ENCODE measurements at places on chromosomes 12 and 14.

- DNase-seq, result no peak
These were observed at the start of gene LTBP2 for GRCh38 chr14:74611650-74612349. Gene LTBP2, minus strand, starts transcription at chr14:74612237. Its CDS starts 293 bp downstream, at chr14:74611944.

- DNase-seq, result no peak
These were observed 453.9 kb downstream of the SNAPC1 start for GRCh38 chr14:62216121-62216520.

- no peak for DNase-seq
These were observed 454.9 kb downstream of the LRIG3 start for GRCh38 chr12:58465418-58465817.

- DNase-seq, result no peak
These were observed 16.9 kb upstream of the KRR1 start for GRCh38 chr12:75528272-75528671.

- DNase-seq, result no peak
These were observed 10.0 kb downstream of the AHNAK2 start for GRCh38 chr14:104968153-104968527.

- DNase-seq, result no peak
These were observed 199.0 kb upstream of the ATP2B1 start for GRCh38 chr12:89907659-89908058.

DNA sequence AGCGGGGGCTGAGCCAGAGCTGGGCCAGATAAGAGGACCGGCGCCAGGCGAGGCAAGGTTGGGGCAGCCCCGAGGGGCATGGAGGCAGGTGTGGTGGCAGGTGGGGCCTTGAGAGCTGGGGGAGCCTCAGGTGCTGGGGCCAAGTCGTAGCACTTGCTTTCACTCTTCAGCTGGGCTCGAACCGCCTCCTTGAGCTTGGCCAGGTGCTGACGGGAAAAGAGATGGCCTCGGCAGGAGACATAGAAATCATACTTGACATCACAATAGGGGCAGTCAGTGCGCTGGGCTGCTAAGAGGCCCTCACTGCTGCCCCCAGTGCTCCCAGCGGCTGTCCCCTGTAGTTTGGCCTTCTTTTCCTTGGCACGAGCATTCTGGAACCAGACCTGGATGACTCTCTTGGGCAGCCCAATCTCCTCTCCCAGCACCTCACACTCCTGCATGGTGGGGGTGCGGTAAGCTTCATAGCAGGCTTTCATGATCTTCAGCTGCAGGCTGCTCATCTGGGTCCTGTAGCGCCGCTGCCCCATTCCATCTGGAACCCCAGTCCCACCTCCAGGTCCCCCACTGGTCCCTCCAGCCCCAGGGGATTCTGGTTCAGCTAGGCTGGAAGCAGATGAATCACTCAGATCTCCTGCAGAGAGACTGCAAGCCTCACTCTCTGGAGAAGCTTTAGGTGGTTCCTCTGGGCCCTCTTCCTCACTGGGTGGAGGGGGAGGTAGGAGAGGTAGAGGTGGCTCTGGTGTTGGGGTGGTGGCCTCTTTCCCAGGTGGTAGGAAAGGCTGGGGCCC lies 28.1 kb downstream of the ZFHX2 start:
- DNase-seq, result no peak

DNA sequence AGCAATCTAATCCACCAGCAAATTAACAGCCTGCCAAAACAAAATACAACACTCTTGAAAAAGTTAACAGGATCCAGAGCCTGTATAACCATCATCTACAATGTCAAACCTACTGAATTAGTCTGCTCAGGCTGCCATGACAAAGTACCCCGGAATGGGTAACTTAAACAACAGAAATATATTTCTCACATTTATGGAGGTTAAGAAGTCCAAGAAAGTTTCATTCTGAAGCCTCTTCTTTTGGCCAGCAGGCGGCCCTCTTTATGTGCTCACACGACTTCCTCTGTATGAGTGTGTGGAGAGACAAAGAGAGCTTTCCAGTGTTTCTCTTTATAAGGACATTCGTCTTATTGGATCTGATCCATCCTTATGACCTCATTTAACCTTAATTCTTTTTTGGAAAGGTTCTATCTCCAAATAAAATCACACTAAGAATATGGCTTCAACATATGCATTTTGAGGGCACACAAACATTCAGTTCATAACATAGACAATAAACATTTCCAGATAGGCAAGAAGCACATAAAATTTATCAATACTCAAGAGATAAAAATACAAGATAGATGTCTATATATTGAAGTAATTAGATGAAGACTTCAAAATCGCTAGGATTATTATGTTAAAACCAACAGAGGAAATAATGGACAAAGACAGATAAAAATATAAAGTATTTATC lies 5.9 kb upstream of the RERG start:
- DNase-seq, result no peak

- DNase-seq, result no peak
These were observed 87.3 kb upstream of the E2F7 start for GRCh38 chr12:77152623-77153193.

DNA sequence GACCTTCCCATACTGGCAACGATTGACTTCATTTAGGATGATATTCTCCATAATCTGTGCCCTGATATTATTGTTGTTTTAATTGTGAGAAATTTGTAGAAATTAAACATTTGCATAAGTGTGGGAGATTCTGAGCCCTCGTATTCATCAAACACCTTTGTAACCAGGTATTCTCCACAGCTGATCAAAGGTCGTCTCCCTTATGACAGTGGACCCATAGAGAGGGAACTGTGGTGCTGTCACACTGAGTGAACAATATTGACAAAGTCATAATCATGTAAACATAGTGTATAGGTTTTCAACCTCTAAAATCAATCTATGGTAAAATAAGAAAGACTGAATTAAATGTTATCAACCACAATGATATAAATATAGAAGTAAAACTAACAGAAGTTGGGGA lies 14.9 kb upstream of the PLEKHG3 start:
- DNase-seq, result no peak

Data from activated T-helper 9 cell treated with anti-CD3 and anti-CD28 coated beads, Interleukin-2, amount 50 U/mL, for 16 hours (primary cell).